Amygdala (tissue), 56 donors: ENCODE measurements at places on chromosomes 12 and 14.

- DNase-seq: no peak
Measured at GRCh38 chr12:106040521-106040920, 98.2 kb downstream of the NUAK1 start.

GRCh38 chr14:77185093-77185465, 3.5 kb downstream of the TMEM63C start:
- no peak for DNase-seq

- no peak for DNase-seq
Measured at GRCh38 chr12:124720004-124720680, 143.5 kb downstream of the SCARB1 start.

DNA sequence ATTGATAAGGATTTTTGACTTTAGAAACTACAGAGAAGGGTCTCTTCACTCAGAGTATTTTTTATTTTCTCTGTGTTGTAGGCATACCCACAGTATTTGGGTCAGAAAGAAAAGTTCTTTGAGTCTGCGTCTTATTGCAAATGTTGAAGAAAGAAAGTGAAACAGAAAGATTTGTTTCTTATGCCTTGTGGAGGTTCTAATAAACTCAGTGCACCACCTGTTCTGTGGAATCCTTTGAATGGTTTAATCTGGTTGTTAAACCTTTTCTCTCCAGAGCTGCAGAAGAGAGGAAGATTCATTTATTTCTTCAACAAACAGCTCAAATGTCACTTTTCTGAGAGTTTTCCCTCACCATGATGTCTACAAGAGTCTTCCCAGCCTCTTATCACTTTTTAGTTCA, 146.6 kb upstream of the PLEKHG7 start:
- no peak for DNase-seq

GRCh38 chr12:16467272-16467671, 119.8 kb downstream of the MGST1 start:
- no peak for DNase-seq

DNA sequence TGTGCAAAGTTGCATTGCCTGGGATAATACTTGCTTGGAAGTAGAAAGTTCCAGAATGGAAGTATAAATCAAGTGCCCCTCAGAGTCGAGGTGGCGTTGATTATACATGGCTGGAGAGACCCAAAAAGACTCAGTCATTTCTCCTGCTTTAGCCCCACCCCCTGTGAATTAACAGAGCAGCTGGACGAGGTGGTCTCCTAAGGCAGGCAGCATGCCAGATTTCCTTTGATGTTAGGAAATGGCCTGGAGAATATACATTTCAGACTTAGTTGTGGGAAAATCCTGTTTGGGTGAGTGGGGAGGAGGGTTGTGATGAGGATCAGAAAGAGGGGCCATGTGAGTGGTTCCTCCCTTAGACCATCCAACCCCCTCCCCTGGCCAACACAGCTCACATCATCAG, 406.1 kb upstream of the TMPO start:
- no peak for DNase-seq

DNA sequence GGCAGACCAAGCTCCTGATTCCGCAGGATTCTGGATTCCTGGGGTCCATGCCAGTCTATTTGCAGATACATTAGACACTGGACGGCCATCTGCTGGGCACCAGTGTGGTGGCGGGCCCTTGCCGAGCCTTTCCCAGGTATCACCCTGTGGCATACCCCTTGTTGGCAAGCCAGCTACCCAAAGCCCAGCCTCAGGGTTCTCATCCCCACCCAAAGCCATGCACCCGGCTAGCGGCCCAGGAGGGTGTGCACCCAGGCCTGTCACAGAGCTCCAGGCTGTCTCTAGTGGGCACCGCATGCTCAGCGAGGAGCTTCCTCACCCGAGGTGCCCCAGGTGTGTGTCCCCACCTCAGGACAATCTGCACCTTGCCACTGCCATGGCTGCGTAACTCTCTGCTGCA, 13.7 kb downstream of the MMAB start:
- no peak for DNase-seq

- no peak for DNase-seq
Measured at GRCh38 chr12:132306885-132307191, 22.6 kb downstream of the GALNT9 start.

DNA sequence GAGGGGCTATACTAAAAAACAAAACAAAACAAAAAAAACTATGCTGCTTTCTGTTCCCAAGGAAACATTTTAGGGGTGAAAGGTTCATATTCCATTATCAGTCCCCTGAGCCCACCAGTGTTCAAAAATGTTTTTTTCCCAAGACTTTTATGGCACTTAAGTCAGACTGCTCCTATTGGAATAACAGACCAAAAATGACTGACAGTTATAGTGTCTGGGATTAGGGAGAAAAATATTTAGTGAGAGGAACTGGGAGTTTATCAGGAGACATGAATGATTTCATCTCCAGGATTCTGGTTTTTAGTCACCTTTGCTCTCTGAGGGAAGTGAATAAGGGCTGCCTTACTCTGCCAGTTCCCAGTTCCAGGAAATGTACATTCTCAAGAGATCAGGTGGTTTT, 68.0 kb downstream of the PDE3A start:
- DNase-seq: no peak

GRCh38 chr12:50222275-50222783, 55.2 kb upstream of the CERS5 start:
- DNase-seq: no peak

- no peak for DNase-seq
Measured at GRCh38 chr12:64459394-64459891, 7.5 kb downstream of the TBK1 start.

- no peak for DNase-seq
Measured at GRCh38 chr14:36207500-36207899, 31.0 kb upstream of the PTCSC3 start.

DNA sequence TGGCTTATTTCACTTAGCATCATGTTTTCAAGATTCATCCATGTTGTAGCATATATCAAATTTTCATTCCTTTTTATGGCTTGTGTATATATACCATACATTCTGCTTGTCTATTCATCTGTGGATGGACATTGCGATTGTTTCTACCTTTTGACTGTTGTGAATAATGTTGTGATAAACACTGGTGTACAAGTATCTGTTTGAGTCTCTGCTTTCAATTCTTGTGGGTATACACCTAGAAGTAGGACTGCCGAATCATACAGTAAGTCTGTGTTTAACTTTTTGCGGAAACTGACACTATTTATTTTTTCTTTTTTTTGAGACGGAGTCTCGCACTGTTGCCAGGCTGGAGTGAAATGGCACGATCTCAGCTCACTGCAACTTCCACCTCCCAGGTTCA, 19.6 kb upstream of the RPS6KA5 start:
- no peak for DNase-seq

- DNase-seq: peak; percentile 29
Measured at GRCh38 chr12:114684098-114684869, at the start of gene TBX3. Gene TBX3 (minus strand): TSS chr12:114684175. CDS start chr12:114683200, 975 bp downstream.

DNA sequence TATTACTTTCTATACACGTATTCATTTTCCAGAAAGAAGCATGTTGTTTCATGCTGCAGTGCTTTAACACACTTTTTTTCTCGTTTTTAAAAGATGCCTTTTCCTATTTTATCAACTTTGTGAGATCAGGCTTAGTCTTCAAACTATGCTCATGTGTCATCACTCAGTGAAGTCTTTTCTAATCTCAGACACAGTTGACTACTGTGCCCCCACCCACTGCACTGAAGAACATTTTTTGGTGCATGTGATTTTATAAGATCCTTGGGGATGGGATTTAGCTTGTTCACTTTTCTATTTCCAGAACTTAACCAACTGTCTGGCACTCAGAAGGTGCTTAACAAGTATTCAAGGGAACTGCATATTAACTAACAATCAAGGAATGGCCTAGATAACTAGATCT, 85.5 kb downstream of the CDK17 start:
- no peak for DNase-seq

GRCh38 chr14:39181026-39181692, 6.1 kb downstream of the PNN start:
- no peak for DNase-seq

GRCh38 chr14:47226877-47227520, 448.4 kb downstream of the MDGA2 start:
- DNase-seq: no peak
